ENCODE measurements at places on chromosomes 1 and 21. TPM values are rescaled to one million over a fixed set of nuclear protein-coding genes. Genes with fewer than 3 reads are reported as not detected.

TFF3 gene
- 0.52 TPM for total RNA-seq

G0S2 gene
- total RNA-seq = 26.1 TPM

HRNR gene
- not detected for total RNA-seq

CYP4A22 gene
- not detected for total RNA-seq

EIF2D gene
- 43.3 TPM for total RNA-seq

CTSS gene
- 2.2 TPM for total RNA-seq

PLD5 gene
- 0.52 TPM for total RNA-seq

SPAG17 gene
- not detected for total RNA-seq

BGLAP gene
- 1.2 TPM for total RNA-seq

GRHL3 gene
- total RNA-seq = not detected

GABRD gene
- not detected for total RNA-seq

Data from epithelial cell of alveolus of lung (primary cell).